T-helper 1 cell (primary cell): ENCODE measurements at places on chromosomes 1 and 21.

- no peak for DNase-seq
Measured at GRCh38 chr1:8283058-8283884, 34.6 kb upstream of the SLC45A1 start.

DNA sequence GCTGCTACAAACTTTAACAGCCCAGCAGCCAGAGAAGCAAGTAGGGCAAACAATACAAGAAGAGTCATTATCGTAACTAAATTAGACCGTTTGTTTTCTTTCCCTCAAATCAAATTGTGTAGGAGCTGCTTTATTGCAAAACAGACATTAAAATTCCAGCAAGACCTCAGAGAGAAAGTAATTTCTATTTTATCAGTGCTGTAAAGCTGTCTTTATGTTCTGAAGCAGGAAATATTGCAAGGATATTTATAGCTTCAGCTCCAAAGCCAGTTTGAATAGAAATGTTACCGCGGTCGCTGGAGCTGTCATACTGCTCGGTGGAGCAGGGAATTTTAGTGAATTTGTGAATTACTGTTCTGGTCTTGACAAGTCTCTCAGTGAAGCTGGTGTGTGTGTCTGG is 503.8 kb upstream of the PLXNA2 start:
- DNase-seq = no peak

DNA sequence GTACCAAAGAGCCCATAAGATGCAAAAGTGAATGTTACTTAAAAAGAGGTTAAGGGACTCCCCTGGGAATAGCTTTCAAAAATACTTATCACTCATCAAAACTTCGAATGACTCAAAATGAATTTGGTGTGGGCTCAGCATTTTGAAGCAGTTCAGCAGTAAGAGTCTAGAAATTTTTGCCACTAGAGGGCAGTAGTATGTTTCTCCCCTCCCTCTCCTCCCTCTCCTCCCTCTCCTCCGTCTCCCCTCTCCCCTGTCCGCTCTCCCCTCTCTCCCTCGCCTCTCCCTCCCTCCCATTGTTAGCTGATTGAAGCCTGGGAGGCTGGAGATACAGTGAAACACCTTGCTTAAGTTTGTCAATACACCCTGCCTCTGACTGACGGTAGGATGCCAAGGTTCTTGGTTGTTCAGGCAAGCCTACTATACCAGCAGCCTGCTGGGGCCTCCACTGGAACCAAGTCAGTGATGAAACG is 70.8 kb upstream of the TENT5C start:
- peak; percentile 25 for DNase-seq

- DNase-seq = no peak
Measured at GRCh38 chr1:224065455-224065854, 48.5 kb upstream of the FBXO28 start.

DNA sequence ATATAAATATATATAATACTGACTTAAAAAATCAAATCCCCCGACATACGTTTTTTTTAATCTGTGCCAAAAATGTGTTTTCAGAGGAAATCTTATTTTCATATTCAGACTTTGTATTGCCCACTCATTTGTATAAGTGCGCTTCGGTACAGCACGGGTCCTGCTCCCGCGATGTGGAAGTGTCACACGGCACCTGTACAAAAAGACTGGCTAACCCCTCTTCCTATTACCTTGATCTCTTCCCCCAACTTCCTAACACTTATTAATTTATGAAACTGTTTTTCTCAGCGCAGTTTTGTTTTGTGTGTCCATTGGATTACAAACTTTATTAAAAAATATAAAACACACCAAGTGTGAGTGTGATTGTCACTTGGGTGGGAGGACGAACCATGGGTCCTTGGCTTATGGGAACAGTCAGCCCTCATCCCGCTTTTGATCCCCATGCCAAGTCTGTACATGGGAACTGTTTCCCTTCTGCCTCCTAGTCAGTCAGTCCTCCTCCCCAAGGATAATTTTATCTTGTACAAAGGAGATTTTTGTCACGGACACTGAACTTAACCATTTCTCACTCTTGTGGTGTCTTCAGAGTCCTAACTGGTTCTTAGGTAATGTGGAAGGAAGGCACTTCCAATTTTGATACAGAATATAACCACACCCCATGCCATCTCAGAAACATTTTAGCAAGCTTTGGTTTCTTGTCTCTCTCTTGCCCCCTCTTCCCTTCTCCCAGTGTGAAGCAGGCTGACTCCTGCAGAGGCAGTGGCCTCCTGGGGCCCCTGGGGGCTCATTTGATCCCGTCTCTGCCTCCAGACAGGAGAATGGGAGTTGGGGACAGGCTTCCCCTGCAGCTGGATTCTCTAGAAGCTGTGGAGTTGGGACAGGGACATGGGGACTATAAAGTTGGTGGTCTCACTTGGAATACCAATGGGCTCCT is 35.5 kb downstream of the ZBTB17 start:
- DNase-seq = no peak

GRCh38 chr21:28856588-28857250 is 136.0 kb downstream of the LTN1 start:
- no peak for DNase-seq

DNA sequence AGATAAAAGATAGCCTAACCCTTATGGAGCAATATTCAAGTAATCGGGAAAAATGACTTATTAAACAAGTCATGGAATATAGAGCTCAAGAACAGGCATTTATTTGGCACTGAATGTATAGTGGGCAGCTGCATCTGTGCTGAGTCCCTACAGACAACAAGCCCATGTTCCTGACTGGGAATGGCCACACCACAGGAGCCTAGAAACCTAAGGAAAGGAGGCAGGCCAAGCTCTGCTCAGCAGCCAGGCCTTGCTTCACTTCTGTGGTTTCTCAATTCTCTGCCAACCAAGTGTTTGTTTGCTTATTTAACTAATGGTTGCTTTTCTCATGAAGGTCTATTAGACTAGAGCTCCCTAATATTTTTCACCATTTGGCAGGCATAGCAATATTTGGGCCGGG is 21.5 kb downstream of the AK2 start:
- no peak for DNase-seq

GRCh38 chr1:60068393-60069045 is 5.1 kb downstream of the C1orf87 start:
- DNase-seq = no peak
